ENCODE measurements at places on chromosomes 4 and X.

- DNase-seq, result no peak
Measured at GRCh38 chr4:178339769-178340168, 897.5 kb upstream of the AGA start.

DNA sequence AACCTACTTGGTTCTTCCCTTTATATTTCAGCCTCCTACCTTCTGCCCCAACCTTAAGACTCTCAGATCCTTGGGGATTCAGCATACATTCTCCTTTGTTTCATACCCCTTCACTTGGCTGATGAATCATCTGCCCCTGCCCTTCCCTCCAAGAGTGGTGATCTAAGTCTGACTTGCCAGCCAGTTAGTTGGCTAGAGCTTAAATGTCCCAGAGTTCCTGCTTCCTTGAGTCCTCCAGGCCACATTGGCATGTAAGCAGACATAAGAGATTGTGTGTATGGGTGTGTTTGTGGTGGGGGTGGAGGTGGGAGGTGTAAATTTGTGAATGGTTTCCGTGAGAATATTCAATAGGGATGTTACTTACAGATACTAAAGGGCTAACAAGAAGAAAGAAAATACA is 3.7 kb upstream of the TEX13D start:
- no peak for DNase-seq

DNA sequence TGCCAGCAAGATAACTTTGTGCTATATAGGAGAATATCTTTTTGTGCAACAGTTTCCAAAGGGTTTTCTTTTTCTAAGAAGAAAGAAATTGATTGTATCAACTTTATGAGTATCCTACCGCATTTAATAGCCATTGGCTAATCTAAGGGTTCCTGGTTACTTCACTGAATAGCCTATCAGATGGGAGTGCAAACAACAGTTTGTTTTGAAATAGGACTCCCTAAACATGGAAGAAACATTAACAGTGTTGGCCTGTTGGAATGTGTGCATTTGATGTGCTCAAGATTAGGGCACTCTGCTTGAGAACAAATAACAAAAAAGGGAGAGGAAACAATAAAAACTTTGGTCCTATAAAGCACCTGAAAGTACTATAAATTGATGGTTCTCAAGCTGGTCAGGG is 29.1 kb downstream of the NPNT start:
- DNase-seq, result no peak

- peak; percentile 28 for DNase-seq
Measured at GRCh38 chrX:9644335-9644734, 121.3 kb downstream of the GPR143 start.

DNA sequence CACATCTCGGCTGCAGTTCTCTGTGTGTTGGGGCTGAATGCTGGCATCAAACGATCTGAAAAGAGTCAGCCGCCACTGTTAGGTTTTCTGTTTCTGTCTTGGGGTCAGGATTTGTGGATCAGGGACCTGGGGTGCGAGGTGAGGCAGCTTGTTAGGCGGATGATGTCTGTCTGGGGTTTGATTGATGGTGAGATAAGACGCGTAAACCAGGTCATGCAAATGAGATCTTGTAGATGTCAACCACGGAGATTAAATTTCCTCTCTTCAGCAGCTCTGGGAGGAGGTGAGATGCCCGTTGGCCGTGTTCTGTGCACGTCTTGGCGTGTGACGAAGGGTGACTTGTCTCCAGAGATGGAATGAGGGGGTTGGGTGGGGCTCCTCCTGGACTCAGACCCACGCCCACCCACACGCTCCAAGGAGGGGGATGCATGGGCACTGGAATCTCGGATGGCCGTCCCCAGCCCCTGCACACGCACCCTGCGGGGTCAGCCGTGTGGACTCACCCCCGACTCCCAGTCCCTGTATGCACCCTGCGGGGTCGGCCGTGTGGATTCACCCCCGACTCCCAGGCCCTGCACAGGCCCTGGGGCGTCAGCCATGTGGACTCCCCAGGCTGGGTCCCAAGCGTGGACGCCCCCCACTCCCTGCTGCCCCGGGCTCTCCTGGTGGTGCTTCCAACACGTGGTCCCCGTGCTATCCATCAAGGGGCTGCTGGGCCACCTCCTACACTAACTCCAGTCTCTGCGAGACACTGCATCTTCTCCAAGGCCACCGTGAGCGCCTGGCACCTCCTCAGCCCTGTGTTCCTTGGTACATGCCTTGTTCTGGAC is 16.0 kb upstream of the UVSSA start:
- peak; percentile 64 for DNase-seq

GRCh38 chrX:47247206-47247998 is 14.6 kb downstream of the USP11 start:
- no peak for DNase-seq

DNA sequence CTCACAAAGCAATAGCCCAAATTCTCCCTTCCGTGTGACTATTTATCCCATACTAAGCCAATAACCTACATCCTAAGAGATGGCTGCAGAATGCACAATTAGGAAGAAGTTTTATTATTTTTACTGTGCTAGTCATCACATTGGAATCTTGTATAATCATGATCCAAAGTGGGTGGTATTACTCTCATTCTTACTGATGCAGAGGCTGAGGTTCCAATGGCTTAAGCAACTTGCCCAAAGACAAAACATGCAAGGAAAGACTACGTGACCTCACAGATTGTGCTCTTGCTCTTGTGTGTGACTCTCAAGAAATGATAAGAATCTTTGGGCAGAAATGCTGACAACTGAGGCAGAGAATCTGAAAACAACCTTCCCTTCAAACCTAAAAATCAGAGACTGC is 212.2 kb downstream of the LDB2 start:
- DNase-seq, result no peak
